Sigmoid colon (tissue), 7 donors: ENCODE measurements at places on chromosomes 16 and 17. TPM values are rescaled to one million over a fixed set of nuclear protein-coding genes. Genes with fewer than 3 reads are reported as not detected.

ZPBP2 gene
- not detected for total RNA-seq

- H3K36me3 ChIP-seq, result no peaks in the 10 kb centered on the region
- no peak for DNase-seq
- H3K4me3 ChIP-seq, result no peak overlapping the region
- H3K27ac ChIP-seq, result no peak overlapping the region
Observed at GRCh38 chr16:9845661-9846361, 336.4 kb downstream of the GRIN2A start.

- peaks cover 97% of the 10 kb centered on the region for H3K27me3 ChIP-seq
- H3K4me1 ChIP-seq, result no peaks in the 10 kb centered on the region
- DNase-seq, result peak; percentile 95
Observed at GRCh38 chr16:86563469-86564345, 2.9 kb upstream of the FOXC2 start.

- DNase-seq, result no peak
- H3K36me3 ChIP-seq, result peaks cover 30% of the 10 kb centered on the region
- H3K4me3 ChIP-seq, result no peak overlapping the region
- H3K27ac ChIP-seq, result no peak overlapping the region
- H3K27me3 ChIP-seq, result no peaks in the 10 kb centered on the region
Observed at GRCh38 chr16:19680881-19681340, 37.1 kb downstream of the KNOP1 start.

DNA sequence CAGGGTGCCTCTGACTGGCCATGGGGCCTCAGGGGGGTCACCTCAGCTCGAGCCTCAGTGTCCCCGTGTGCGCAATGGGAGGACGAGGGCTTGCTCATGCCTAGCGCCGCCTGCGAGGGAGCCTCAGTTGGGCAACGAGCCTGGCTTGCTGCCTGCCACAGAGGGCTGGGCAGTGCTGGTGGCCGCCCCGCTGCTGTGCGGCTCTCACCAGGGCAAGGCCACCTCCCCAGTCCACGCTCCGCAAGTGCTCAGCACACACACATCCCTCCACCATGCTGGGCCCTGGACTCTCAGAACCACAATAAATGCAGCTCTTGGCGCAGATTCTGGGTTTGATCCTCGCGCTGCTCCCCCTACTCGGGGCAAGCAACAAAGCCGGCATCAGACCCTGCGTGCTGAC lies 76.2 kb downstream of the ENGASE start:
- peaks cover 9% of the 10 kb centered on the region for H3K4me1 ChIP-seq
- DNase-seq, result no peak
- peaks cover 7% of the 10 kb centered on the region for H3K27me3 ChIP-seq
- H3K36me3 ChIP-seq, result peaks cover 3% of the 10 kb centered on the region

DNA sequence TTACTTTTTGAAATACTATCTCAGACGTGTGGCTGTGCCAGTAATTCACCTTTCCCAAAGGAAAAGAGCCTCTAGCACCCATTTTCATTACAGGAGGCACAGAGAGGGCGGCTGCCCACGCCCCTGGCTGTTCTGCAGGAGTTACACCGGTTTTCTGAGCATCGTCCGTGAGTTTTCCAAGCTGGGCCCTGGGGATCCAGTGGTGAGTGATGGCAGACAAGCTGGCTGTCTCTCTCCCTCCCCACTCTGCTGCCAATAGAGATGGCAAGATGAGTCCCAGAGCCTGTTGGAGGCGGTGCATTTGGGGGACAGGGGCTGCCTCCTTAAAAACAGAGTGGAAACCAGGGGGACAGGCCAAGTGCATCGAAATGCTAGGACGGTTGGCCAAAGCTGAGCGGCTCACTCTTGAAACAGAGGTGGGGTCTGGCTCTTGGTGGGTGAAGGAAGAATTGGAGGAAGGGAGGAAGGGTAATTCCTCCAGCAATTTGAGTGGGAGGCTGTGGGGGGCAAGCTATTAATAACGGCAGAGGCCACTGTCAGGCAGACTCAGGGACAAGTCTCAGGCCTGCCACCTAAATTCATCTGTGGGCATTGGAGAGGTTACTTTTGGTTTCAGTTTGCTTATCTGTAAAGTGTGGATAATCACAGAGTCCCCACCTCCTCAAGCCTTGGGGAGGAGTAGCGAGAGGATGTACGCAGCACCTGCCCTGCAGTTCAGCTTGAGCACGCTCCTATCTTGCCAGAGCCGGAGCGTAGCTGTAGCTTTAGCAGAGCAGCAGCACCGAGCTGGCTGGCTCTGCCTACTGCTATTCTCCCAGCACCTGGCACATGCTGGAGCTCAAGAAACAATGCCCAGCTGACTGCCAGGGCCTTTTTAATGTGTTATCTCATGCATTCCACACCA lies 7.5 kb upstream of the NOS2 start:
- no peaks in the 10 kb centered on the region for H3K27me3 ChIP-seq
- H3K4me1 ChIP-seq, result peaks cover 6% of the 10 kb centered on the region
- H3K36me3 ChIP-seq, result no peaks in the 10 kb centered on the region

GRCh38 chr17:64016231-64016784 lies 4.1 kb downstream of the ICAM2 start:
- no peak for DNase-seq
- no peaks in the 10 kb centered on the region for H3K4me1 ChIP-seq
- H3K4me3 ChIP-seq, result no peak overlapping the region
- no peaks in the 10 kb centered on the region for H3K27me3 ChIP-seq

DNA sequence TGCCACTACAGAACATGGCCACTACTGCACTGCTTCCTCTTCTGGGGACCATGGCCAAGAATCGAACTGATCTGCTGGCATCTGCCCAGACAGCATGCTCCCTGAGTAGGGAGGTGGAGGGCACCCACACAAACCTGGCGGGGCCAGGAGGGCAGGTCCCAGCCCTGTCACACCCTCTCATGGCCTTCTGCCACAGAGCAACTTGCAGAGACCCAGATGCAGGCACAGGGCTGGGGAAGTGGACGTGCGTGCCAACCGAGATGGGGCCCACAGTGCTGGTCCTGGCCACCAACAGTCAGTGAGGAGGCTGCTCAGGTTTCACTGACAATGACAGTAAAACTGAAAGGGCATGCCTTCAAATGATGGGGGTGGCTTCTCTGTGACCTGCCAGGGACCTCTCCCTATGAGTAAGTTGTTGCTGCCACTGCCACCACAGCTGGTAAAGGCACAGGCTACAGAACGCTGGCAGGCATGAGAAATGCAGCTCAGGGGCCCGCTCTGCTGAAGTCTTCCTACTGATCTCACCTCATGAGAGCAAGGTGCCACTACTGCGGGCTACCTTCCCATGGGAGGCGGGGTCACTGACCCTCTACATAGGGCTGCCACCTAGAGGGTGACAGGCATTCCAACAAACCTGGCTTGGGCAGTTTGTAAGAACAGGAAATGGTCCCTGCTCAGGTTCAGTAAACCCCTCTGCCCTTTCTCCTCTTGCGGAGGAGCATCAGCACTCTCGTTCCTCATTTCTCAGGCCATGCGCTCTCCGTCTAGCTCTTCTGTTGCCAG lies 15.5 kb downstream of the HIC1 start:
- peaks cover 4% of the 10 kb centered on the region for H3K36me3 ChIP-seq
- no peaks in the 10 kb centered on the region for H3K27me3 ChIP-seq
- H3K27ac ChIP-seq, result peak overlapping the region; percentile 78

DGKE gene
- 32.4 TPM for total RNA-seq

GRCh38 chr17:28069061-28069460 lies 26.6 kb downstream of the NLK start:
- DNase-seq, result no peak
- no peak overlapping the region for H3K27ac ChIP-seq
- no peaks in the 10 kb centered on the region for H3K4me1 ChIP-seq
- no peak overlapping the region for H3K4me3 ChIP-seq
- no peaks in the 10 kb centered on the region for H3K27me3 ChIP-seq

- no peak overlapping the region for H3K27ac ChIP-seq
- H3K4me1 ChIP-seq, result peaks cover 20% of the 10 kb centered on the region
- H3K4me3 ChIP-seq, result no peak overlapping the region
- no peaks in the 10 kb centered on the region for H3K36me3 ChIP-seq
- H3K27me3 ChIP-seq, result no peaks in the 10 kb centered on the region
Observed at GRCh38 chr17:32158870-32159585, 16.7 kb downstream of the RHOT1 start.

- no peak within 1 kb of the TSS for H3K4me3 ChIP-seq
- no peak for DNase-seq
- H3K27ac ChIP-seq, result no peak within 1 kb of the TSS
Observed at GRCh38 chr17:6435051-6435450, at the start of gene AIPL1. AIPL1 (minus strand) TSS chr17:6435121; CDS start chr17:6435104, 17 bp downstream.

DNA sequence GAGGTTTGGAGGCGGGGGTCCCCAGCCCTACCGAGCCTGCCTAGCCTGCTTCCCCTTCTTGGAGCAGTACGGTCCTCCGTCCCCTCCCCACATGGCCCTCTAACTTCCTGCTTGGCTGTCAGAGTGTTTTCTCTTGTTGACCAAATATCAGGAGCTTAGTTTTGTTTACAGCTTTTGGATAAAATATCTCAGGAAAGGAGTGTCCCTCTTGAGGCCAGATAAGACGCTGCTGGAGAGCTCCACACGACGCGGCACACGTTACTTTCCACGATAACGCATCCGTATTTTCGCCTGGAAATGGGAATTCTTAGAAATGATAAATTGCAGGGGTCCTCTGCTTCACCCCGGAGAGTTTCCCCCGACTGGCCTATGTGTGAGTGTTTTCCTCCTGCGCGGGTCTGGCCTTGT lies 182.9 kb downstream of the MAF start:
- no peak overlapping the region for H3K4me3 ChIP-seq
- no peak overlapping the region for H3K27ac ChIP-seq
